LNCaP clone FGC (cell line): ENCODE measurements at places on chromosomes 5 and 9.

GRCh38 chr5:96070622-96071225 lies 109.1 kb upstream of the ELL2 start:
- DNase-seq = no peak

DNA sequence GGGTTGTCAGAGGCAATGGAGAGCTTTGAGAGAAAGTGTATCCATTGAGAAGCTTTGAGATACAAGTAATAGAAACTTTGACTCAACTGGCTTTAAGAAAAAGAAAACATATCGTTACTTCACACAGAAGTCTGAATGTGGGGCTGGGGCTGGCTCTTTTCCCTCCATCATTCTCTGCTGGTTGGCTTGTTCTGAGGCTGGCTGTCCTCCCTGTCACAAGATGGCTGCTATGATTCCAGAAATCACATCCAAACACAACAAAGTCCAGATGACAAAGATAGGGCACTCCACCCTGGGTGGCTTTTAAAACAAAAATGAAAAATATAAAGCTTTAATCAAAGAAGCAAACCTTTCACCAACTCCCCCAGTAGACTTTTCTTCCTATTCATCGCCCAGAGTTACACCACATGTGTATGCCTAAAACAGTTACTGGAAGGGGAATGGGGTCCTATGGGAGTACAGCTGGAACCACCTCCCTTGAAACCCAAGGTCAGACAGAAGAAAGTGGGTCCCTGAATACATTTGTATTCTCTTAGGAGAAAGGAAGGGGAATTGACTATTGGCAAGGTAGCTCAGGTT lies 284.3 kb downstream of the GAS1 start:
- DNase-seq = no peak

GRCh38 chr5:90015584-90016018 lies 394.0 kb downstream of the CETN3 start:
- DNase-seq = no peak

- peak; percentile 93 for DNase-seq
These were observed 82.6 kb downstream of the ADRB2 start for GRCh38 chr5:148909040-148909439.

DNA sequence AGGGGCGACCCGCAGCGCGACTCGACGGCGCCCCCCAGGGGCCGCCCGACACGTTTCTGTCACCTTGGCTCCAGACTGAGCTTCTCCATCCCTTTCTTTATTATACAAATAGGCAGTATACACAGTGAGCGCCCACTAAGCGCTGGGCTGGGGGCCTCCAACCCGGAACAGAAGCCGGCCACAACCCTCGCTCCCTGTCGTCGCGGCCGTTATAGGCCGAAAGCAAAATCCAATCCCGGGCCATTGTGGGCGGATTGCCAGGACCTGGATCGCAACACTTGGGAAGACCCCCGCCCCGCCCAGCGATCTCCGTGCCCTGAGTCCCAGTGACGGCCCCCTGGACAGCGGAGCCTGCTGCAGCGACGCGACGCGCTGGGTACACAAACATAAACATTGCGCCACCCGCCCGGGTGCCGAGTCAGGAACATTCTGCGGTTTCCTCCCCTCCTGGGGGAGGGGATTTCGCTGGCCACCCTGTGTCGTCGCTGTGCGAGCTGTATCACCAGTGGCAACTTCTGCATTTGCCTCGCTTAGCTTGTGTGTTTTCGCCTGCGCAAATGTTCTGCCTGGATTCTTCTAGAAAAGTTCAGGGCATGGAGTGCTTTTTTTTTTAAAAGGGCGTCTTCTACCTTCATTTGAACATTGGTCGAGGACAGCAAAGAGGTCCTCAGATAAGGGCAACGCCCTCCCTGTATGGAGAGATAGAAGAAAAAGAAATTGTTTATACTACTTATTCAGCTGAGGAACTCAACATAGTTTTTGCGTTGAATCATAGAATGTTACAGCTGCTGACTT lies 1.3 kb upstream of the DUSP1 start:
- DNase-seq = no peak

DNA sequence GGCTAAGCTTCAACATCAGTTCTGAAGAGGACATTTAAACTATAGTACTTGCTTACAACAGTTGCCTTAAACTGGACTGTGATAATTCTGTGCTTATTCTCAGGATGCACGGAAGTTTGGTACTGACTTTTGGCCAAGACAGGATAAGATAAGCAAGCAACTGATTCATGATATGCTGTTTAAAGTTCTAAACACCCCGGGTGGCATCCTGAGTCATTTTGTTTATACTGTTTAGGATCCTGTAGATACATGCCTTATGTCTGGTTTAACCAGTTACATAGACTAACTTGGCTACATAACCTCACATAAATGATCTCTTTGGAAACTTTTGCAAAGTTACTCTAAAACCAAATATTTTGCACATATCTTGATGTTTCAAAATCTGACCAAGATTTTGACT lies 95.9 kb downstream of the CDH9 start:
- DNase-seq = peak; percentile 41

DNA sequence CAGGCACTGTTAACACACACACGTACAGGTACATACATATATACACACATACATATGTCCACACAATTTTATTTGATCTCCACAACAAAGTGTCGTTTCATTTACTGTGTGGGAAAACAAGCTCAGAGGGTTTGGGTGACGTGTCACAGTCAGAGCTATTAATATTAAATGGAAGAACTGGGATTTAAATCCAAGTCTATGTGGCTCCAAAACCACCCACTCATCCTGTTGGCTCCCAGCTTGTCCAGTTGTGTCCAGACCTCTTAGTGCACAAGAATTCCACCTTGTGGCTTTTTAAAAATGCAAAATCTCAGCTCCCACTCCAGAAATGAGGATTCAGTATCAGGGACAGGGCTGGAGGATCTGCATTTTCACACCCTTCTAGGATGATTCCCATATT lies 52.3 kb upstream of the PTPDC1 start:
- DNase-seq = no peak

DNA sequence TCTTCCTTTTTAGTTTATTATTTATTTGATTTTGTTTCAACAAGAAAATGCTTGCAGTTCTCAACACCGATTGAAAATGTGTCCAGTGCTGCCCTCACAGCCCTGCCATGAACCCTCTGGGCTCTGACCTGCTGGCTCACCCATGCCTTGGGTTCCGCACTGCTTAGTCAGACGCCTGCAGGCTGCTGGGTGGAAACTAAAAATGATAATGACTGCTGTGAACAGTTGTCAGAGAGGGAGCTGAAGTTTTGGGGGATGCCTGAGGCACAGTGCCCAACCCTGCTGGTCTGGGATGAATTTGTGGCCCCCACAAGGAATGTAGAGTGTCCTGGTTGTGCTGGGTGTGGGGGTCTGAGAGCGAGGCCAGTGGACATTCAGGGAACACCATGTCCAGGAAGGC lies 22.2 kb upstream of the CFAP157 start:
- no peak for DNase-seq

DNA sequence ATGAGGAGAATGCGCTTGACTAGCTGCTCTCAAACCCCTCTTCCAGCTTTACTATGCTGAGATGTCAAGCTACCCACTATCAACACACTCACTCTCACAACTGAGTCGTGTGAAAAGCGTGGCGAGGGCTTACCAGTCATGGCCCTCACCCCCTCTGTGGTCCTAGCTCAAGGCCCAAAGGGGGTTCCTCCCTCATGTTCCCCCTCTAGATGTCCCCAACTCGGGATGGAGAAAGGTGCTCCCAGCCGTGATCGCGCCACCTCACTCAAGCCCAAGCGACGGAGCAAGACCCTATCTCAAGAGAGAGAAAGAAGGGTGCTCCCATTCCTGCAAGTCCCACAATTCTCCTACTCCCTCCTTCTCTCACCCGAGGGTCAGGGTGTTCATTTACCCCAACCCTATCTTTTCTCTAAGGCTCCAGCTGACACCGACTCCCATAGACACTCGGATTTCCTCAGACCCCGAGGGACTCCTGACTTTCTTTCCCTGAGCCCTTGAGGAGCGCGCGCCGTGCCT lies 559 bp downstream of the SLC38A9 start:
- no peak for DNase-seq

- peak; percentile 8 for DNase-seq
These were observed 93.0 kb downstream of the YTHDC2 start for GRCh38 chr5:113606298-113607134.

GRCh38 chr5:142701673-142702311 lies 15.9 kb upstream of the FGF1 start:
- no peak for DNase-seq

DNA sequence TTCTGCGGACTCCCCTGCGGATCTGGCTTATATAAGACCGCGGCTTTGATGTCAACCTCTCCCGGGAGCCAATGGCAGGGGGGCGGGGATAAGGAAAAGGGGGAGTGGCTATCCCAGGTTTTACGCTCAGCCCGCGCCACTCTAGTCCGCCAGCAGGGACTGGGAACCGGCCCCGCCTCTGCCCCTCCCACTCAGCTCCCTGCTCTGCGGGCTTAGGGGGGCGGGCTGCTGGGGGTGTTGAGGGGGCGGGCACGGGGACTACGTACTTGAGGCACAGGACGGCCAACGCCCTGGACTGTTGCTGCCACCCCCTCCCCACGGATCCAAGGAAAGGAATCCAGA lies at the start of gene HAND1:
HAND1 (minus strand) TSS at position 4 of the 342 bp plus-strand sequence. CDS start 219 bp downstream, outside the sequence.
- DNase-seq = no peak

GRCh38 chr5:124721229-124721735 lies 25.2 kb downstream of the ZNF608 start:
- DNase-seq = no peak

- no peak for DNase-seq
These were observed 9.3 kb upstream of the ANKDD1B start for GRCh38 chr5:75601996-75602395.

GRCh38 chr5:148938522-148938882 lies 112.1 kb downstream of the ADRB2 start:
- no peak for DNase-seq

- DNase-seq = no peak
These were observed 422.6 kb upstream of the CD180 start for GRCh38 chr5:67619235-67619634.

DNA sequence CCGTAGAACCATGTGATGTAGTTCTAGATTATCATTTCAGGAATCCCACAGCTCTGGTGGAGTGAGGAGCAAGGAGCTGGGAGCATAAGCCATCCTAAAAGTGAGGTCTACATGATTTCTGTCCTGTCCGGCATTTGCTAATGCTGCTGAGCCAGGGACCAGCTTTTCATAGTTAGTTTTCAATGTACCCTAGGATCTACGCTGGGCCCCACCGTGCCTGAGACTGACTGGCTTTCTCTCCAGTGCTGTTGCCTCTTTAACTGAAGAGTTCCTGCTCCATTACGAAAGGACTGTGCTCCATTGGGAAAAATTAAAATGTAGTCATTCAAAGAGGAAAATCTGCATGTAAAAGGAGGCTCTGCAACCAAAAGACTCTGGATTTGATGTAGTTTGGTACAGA lies 634.8 kb downstream of the DMRTA1 start:
- DNase-seq = no peak

- DNase-seq = no peak
These were observed 6.8 kb downstream of the TMEM38B start for GRCh38 chr9:105701145-105701544.

- DNase-seq = no peak
These were observed 4.2 kb downstream of the SURF6 start for GRCh38 chr9:133331641-133332380.

DNA sequence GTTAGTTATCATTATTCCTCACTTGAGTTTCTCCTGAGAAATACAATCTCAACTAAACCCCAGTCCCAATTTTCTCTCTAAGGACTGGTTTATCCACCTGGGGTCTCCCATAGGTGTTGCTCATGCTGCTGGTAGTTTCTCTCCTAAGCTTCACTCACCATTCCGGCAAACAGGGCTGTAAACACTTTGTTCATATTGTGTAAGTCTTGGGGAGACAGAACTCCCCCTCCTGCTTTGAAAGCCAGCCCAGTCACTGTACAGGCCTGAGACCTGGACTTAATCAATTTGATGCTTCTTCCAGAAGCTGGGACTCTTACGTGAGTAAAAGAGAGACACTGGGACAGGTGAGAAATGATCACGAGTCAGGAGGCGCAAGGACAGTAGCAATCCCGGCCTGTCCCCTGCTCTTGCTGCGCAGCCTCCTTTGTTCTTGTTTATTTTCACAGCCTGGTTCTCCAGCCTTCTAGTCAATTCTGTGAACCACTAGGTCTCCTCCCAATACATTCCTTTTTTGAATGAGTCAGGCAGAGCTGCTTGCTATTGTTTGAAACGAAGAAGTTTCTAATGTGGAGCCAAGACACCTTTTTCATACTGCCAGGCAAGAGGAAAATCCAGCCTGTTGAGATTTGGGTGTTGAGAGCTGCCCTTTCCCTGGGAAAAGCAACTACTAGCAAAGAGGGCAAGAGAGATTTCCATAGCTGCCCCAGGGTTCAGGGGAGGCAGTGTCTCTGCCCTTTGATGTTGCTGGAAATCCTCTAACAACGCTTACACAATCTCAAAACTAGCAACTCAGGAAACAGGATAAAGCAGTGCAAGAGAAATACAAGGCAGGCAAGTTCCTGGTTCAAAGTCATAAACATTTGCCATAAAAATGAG lies 9.2 kb upstream of the SHROOM1 start:
- peak; percentile 76 for DNase-seq

GRCh38 chr5:135053278-135053677 lies 19.2 kb upstream of the PITX1 start:
- DNase-seq = no peak

- no peak for DNase-seq
These were observed at the start of gene SH2D3C for GRCh38 chr9:127778280-127779135. SH2D3C (minus strand) TSS chr9:127778666; CDS start chr9:127778627, 39 bp downstream.

DNA sequence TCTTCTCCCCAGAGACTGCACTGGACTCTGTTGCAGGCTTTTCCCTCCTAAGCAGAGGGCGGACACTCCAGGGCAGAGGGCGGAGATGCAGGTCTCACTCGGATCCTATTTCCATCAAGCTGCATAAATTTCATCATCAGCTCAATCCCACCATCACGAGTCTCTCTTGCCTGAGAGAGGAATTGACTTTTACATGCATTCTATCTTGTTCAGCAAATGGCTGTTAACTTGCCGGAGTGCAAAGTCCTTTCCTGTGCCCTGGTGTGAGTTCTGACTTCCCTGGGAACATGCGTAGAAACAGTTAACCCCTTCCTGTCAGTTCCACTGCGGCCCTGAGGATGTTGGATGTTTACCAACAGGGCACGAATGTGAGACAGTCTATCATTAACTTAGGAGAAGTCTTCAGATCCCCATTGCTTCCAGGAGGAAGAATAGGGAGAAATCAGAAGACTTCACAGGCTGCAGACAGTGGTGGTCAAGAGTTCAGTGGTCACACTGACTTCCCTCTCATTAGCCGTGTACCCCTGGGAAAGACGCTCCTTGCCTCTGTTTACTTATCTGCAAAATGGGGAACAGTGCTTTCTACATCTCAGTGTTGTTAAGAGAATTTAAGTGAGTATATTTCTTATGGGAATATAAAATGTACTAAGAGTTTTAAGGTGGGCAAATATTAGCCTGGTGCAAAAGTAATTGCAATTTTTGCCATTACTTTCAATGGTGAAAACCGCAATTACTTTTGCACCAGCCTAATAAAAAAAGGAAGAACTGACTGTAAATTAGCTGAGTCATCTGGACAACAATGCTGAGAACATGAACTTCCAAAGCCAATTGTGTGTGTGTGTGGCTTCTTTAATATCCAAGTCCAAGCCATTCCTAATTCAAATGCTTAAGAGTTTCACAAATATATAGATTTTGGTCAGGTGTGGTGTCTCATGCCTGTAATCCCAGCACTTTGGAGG lies 248.0 kb downstream of the DRD1 start:
- no peak for DNase-seq

- DNase-seq = no peak
These were observed 989.8 kb downstream of the TLE1 start for GRCh38 chr9:80699511-80699998.
